ENCODE measurements at places on chromosomes 5 and 9.

GRCh38 chr9:32251539-32251938 lies 132.9 kb upstream of the ACO1 start:
- peak; percentile 64 for DNase-seq

GRCh38 chr5:86565197-86565789 lies 52.4 kb upstream of the COX7C start:
- DNase-seq, result no peak

DNA sequence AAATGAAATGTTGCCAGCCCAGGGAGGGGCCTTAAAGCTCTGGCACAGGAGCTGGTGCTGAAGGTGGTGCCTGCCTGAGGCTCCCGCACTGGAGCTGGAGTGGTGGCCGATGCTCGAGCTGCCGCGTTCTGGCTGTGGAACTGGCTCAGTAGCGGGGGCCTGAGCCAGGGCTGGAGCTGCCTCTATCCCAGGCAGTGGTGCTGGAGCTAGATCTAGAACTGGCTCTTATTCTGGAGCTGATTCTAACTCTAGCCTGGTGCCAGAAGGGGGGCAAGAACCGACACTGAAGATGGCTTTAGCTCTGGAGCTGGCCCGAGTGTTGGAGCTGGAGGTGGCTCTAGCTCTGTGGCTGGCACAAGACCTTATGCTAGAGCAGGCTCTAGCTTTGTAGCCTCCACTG lies 19.2 kb downstream of the OBP2B start:
- no peak for DNase-seq

- DNase-seq, result no peak
Observed at GRCh38 chr5:94784536-94785505, 166.4 kb downstream of the SLF1 start.

DNA sequence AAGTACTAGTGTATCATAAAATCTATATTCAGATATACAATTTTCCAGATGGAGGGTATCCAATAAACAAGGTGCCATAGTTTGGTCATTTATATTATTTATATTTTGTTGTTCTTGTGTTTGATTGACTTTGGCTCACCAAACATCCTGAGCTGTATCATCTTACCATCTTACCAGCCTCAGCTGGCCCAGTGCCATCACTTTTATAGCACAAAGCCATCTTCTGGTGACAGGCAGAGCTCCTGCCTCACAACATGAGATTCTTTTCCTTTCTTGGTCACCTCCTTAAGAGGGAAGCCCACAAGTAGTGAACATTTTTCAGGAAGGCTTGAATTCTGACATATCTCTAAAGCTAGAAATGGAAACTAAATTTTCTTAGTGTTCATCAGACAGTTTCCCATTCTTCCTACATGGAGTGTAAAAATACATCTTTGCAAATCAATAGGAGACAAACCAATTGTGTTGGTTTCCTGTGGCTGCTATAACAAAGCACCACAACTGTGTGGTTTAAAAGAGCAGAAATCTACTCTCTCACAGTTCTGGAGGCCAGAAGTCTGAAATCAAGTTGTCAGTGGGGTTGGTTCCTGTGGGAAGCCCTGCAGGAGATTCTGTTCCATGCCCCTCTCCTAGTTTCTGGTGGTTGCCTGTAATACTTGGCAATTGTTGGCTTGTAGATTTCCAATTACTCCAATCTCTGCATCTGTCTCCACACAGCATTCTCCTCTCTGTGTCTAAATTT lies 341.8 kb downstream of the MAN2A1 start:
- no peak for DNase-seq

- DNase-seq, result no peak
Observed at GRCh38 chr9:33044677-33045282, 19.7 kb downstream of the DNAJA1 start.
